Muscle of arm (tissue), 14 donors: ENCODE measurements at places on chromosomes 11 and 22.

GRCh38 chr22:46297151-46297812 is 612 bp downstream of the GTSE1 start:
- no peak for DNase-seq

DNA sequence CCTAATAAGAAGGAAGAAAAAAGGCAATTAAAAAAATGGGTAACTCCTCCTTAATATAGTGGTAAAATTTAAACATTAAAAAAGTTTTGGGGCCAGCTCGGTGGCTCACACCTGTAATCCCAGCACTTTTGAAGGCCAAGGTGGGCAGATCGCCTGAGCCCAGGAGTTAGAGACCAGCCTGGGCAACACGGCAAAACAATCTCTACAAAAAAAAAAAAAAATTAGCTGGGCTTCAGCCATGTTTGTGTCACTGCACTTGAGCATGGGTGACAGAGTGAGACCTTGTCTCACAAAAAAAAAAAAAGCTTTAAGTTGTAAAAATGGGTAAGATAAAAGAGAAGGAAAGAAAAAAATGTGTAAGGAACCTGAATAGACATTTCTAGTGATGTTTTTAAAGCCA is 11.3 kb upstream of the FBXO3 start:
- DNase-seq, result no peak

DNA sequence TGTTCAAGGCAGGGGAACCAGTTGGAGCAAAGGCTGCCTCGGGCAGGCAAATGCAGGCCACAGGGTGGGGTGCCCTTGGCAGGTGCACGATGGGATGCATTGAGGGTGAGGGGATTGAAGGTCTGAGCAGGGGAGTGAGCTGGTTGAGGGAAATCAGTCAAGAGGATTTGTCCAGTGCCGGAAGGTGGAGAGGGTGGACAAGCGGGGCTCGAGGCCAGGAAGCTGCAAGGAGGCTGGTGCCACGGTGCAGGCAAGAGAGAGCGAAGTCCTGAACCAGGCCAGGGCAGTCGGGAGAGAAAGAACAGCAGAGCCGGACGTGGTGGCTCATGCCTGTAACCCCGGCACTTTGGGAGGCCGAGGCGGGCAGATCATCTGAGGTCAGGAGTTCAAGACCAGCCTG is 10.4 kb upstream of the MS4A10 start:
- DNase-seq, result no peak

- no peak for DNase-seq
Observed at GRCh38 chr22:29663180-29663821, 56.5 kb upstream of the CABP7 start.

GRCh38 chr11:8685306-8685705 is 2.7 kb downstream of the RPL27A start:
- DNase-seq, result no peak

DNA sequence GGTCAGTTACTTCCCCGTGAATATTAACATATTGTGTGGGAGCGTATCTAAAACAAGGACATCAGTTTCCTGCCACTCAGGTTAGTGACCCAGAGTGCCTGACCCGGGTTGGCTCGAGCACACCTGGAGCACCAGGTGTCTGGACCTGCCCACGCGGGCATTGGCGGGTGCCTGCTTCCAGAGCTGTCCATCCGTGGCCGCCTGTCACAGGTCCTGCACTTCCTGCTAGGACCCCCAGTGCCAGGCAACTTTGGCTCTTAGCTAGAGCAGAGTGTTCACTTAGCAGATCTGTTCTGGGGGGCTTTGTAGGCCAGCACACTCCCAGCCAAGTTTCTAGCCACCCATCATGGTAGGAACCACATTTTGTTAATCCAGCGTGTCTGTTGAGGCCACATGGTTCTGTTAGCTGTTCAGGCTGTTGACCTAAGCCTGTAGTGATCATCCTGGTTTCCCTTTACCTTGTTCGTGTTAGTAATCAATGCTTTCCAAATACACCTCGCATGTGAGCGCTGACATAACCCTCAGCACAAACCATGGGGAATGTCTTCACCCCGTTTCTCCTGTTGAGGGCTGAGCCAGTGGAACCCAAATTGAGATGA is 29.5 kb downstream of the MOV10L1 start:
- no peak for DNase-seq

DNA sequence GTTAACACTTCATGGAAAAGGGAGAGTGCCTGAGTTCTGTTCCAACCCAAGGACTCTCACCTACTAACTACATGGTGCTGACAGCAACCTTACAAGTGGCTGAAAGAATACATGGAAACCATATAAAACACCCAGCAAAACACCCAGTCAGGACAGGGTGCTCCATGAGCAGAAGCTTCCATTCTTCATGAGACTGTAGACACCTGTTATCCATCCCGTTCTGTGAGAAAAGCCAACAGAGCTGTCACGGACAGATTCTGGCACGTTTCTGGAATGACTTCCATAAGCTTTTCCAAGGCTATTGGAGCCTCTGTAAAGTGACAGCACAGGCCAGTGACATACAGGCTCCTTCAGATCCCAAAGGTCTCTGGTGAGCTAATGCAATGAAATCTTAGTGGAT is 23.2 kb downstream of the PRR14L start:
- no peak for DNase-seq

- peak; percentile 78 for DNase-seq
Observed at GRCh38 chr11:100687054-100687629, at the start of gene ARHGAP42. TSS of gene ARHGAP42 (plus strand) at chr11:100687288. CDS start at chr11:100687679, 391 bp downstream.
